CD4-positive, alpha-beta T cell treated with Interleukin-6 for 4 hours (primary cell): ENCODE measurements at places on chromosomes 16 and 17.

- DNase-seq: no peak
These were observed 1.5 kb upstream of the SLC38A8 start for GRCh38 chr16:84044118-84044488.

GRCh38 chr17:17994271-17995069 is 21.8 kb downstream of the DRC3 start:
- peak; percentile 8 for DNase-seq

- DNase-seq: no peak
These were observed 44.6 kb upstream of the MAF start for GRCh38 chr16:79644971-79645667.

- DNase-seq: no peak
These were observed 34.8 kb downstream of the MYH13 start for GRCh38 chr17:10337976-10338375.

- DNase-seq: no peak
These were observed 55.5 kb downstream of the OTOA start for GRCh38 chr16:21719283-21719682.

DNA sequence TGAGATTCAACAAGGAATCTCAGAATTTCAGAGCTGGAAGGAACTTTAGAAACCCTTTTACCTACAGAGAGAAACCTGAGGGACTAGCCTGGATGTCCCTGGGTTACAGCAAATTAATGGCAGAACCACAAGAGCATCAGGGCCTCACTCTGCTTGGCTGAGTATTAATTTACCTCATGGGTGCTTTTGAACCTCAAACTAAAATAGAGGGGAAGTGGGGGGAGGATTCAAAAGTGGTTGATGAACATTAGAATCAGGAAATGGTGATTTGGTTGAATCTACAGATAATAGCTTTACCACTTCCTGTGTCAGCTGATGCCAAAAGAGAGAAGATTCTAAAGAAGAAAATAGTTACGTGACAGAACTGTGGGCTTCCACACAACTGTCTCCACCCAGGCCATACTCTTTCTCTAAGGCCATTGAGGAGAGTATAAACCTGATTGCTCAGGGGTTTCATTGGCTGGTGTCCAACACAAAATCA is 11.3 kb upstream of the SKAP1 start:
- DNase-seq: peak; percentile 61

GRCh38 chr17:39968761-39969160 is 6.0 kb downstream of the GSDMA start:
- no peak for DNase-seq

GRCh38 chr17:73192894-73193701 is at the start of gene COG1:
Gene COG1 (plus strand): TSS chr17:73193055. CDS start chr17:73193070, 15 bp downstream.
- DNase-seq: peak; percentile 91

- DNase-seq: no peak
These were observed 4.4 kb upstream of the VAC14 start for GRCh38 chr16:70805380-70805779.

DNA sequence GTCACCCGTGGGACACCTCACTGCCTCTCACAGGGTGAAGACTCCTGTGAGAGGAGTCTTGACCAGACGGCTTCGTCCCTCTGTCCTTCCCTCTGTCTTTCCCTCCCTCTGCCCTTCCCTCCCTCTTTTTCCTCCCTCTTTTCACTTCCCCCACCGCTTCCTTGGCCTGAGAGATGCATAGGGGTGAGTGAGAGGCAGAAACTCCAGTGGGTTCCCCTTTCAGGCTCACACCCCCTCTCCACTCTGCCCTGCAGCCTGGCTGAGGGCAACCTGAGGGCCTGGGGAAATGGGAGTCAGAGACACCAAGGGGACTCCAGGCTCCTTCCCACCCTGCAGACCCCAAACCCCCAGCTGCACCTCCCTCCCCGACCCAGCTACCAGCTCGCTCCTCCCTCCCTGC is 14.6 kb upstream of the KRT17 start:
- no peak for DNase-seq

DNA sequence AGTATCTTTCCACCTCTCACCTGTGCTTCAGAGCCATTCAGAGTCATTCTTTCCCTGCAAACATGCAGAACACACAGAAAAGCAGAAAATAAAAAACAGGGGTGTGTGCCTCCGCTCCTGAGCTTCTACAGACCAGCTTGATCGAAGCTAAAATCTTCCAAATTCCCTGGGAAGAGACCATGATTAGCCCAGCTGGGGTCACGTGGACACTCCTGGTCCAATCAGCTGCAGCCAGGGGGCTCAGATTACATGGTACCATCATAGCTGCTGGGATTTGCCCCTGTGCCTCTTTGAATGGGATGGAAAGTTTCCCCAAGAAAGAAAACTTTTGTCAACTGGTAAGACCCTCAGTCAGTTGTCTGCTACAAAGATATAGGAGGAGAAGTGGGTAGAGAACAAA is 159.9 kb downstream of the TMEM114 start:
- DNase-seq: no peak

GRCh38 chr17:42097691-42098631 is at the start of gene ZNF385C:
Gene ZNF385C (minus strand): TSS chr17:42098473. CDS start chr17:42063056, 35,417 bp downstream.
- DNase-seq: peak; percentile 72

DNA sequence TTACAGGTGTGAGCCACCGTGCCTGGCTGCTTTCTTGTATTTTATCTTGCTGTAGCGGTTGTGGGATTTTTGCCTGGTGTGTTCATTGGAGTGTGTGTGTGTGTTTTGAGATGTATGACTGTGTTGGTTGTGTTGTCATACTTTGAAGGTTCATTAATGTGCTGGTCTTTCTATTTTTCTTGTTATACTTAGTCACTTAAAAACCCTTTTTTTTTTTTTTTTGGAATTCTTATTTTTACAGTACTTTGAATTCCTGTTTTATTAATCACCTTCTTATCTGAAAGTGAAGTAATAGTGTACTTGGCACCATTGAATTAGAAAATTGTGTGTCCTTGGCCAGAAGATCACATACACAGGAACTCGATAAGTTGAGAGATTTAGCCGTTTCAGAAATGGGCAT is 30.2 kb downstream of the TENT4B start:
- no peak for DNase-seq
